NCI-H2029 (cell line): ENCODE measurements at places on chromosomes 3 and 15.
A peak's percentile ranks its signal among the peaks of the same experiment; 100 is the strongest.

DNA sequence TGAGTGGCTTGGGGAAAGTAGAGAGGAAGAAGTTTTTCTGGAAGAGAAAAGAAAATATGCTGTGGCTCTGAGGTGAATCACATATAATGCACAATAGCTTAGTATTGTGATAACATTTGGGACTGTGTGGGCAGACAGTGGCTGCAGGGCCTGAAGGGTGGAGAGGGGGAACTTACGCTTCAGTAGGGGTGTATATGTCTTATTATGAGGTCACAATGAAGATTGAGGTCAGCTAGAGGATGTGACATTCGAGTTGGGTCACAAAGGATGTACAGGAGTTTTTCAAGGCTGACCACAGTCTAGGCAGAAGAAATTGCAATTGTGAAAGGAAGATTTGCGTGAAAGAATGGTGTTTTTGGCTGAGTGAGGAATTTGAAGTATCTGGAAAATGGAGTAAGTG is 414.8 kb downstream of the LPP start:
- no peak for DNase-seq

DNA sequence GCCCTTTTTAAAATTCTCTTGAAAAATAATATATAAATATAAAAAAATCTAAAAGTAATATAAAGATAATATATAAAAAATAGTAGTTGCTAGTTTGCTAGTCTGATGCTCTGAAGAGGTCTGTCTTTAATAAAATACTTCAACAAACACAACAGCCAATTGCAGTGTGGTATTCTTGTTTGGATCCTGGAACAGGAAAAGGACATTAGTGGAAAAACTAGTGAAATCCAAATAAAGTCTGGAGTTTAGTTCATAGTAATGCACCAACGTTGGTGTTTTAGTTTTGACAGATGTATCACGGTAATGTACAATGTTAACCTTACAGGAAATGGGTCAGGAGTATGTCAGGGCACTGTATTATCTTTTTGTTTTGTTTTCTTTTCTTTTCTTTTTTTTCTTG is 26.0 kb upstream of the CEMIP start:
- DNase-seq = no peak

- peak; percentile 5 for DNase-seq
These were observed 2.0 kb downstream of the SNRK start for GRCh38 chr3:43288366-43288765.

DNA sequence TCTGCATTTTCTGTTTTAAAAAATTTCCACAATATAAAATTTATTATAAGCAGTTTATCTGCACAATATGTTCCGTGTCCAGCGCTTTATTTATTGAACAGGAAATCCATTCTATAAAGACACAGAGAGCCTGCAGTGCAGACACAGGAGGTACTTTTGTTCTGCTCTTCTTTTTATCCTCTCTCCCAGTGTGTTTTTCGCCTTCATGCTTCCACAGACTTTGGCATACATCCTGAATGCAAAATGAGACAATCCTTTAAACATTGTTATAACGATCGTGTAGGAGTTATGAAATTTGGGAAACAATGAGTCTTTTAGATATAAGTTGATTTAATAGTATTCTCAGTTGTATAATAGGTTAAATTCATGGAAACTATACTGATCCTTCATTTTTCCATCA is 749.2 kb downstream of the NAALADL2 start:
- peak; percentile 9 for DNase-seq

DNA sequence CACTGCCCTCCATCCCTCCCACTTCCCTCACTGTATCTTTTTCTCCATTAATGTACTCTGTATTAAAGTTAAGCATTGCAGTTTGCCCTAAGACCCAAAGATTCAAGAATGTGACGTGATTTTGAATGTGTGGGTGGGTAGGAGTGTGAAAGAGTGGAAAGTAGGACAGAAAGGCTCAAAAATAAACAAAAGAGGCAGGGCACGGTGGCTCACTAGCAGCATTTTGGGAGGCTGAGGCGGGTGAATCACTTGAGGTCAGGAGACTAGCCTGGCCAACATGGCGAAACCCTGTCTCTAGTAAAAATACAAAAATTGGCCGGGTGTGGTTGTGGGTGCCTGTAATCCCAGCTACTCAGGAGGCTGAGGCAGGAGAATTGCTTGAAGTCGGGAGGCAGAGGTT is 18.4 kb downstream of the TFRC start:
- no peak for DNase-seq

DNA sequence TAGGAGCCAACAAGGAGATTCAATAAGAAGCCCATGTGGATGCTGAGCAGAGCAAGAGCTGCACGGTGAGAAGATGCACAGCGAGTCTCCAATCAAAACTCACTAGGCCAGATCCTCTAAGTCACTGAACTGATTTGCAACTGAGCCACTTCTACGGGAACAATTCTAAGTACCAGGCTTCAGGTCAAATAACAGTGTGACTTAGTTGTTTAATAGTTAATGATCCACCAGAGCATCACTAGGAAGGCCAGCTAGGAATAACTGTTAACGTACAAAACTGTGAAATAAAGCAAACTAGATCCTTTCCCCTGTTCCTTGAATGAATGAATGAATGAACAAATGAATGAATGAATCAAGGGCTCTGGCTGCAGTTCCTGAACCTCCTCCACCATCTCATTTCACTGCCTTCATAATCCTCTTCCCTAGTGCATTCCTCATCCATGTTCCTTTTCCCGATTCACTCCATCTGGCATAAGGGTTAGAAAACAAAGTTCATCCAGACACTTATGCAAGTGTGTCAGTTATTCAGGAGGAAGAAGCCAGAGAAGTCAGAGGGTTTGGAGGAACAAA is 59.7 kb downstream of the ATP8B4 start:
- DNase-seq = no peak

- no peak for DNase-seq
These were observed 459 bp upstream of the ADCY5 start for GRCh38 chr3:123449102-123449996.
